ENCODE measurements at places on chromosomes 6 and 20. TPM values are rescaled to one million over a fixed set of nuclear protein-coding genes. Genes with fewer than 3 reads are reported as not detected.
A peak's percentile ranks its signal among the peaks of the same experiment; 100 is the strongest.

PTCHD4 gene
- 0.15 TPM for total RNA-seq

HRH3 gene
- not detected for total RNA-seq

GRCh38 chr6:121482004-121482693 lies 46.7 kb downstream of the GJA1 start:
- peak; percentile 3 for DNase-seq

DNA sequence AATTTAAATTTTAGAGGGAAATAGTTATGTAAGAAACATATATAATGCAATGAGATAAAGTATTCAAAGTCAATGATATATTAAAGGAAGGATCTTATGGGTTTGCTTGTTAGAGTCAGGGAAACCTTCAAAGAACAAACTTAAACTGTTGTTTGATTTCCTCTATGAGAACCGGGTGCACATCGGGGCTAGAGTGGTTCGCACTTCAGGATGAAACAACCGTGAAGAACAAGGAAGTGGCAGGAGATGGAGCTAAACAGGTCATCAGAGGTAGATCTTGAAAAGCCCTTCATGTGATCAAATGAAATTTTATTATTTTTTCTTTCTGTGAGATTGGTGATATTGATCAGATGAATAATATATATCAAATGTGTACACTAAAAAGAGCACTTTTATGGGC lies 951.9 kb upstream of the FLRT3 start:
- DNase-seq = no peak

DNA sequence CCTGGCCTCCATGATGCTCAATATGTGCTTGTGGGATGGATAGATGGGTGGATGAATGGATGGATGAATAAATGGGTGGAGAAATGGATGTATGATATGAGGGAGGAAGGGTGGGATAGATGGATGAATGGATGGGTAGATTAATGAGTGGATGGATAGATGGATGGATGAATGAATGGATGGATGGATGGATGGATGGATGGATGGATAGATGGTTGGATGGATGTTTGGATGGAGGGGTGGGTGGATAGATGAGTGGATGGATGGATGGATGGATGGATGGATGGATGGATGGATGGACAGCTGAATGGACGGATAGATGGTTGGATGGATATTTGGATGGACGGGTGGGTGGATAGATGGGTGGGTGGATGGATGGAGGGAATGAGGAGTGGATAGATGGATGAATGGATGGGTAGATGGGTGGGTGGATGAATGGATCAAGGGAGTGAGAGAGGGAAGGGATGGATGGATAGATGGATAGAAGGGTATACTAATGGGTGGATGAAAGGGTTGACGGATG lies 139.4 kb downstream of the CEBPB start:
- DNase-seq = no peak
